ENCODE measurements at places on chromosomes 3 and 15.

DNA sequence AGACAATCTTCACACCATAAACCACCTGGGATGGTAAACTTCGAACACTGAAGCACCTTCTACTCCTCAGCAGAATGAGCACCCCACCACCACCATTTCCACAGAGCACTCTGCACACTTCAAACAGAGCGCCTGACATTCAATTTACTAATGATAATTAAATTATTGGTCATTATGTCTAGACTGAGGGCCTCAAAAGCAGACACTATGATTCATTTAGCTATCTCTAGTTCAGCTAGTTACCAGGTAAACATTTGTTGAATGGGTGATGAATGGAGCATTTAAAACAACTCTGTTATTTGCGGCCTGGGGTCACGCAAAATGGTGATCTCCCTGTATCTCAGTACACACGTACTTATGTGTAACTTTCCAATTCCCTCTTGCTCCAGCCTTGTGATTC lies 40.9 kb downstream of the ACAP2 start:
- no peak for DNase-seq

- DNase-seq = no peak
Observed at GRCh38 chr3:34394978-34395748, 596.7 kb downstream of the PDCD6IP start.

GRCh38 chr3:18445401-18446148 lies 20.4 kb upstream of the SATB1 start:
- DNase-seq = no peak

GRCh38 chr3:71902258-71903111 lies 117.5 kb upstream of the PROK2 start:
- DNase-seq = no peak

DNA sequence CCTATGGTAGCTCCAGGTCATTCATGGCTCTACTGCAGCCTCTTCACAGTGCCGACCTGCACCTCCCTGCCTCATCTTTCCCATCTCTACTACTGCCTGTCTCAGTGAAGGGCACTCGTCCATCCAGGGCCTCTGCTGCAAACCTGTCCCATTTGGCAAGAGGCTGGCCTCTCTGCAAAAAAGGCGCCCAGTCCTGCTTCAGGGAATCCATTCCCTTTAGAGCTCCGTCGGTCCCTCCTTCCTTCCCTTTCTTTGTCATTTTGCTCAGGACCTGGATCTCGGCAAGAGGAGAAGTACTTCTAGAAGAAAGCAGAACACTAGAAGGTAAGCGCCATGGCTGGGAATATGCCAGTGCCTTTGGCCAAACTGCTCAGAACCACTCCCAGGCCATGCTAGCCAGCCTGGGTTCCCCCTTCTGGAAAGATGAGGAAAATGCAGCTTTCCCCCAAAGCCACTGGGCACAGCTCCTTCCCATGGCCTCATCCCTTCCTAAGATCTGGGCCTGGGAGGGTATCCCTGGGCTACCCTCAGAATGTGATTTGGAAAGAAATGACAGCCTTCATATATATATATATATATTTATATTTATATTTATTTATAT lies 6.4 kb upstream of the ISL2 start:
- no peak for DNase-seq

DNA sequence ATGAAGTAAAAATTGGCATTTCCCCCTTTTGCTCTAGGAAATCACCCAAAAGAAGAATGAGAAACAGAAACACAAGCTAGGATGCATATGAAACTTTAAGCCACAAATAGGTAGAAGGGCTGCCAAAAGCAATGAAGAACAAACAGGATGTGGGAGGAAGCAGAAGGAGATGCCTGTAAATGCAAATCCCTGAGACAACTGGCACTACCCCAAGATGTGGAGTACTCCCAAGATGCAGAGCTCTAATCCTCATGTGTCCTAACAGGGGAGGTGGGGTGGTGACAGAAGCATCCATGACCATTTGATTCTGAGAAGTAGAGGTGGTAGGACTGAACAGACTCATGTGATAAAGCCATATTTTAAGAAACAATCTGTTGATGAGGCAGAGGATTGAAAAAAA lies 31.9 kb upstream of the ZNF280D start:
- DNase-seq = peak; percentile 21

Data from MM.1S (cell line).